ENCODE measurements at places on chromosomes 6 and 20. TPM values are rescaled to one million over a fixed set of nuclear protein-coding genes. Genes with fewer than 3 reads are reported as not detected.

Gene TRIM15
- total RNA-seq, result not detected

Gene CDH4
- total RNA-seq, result 22.3 TPM

Gene C6orf58
- total RNA-seq, result 1.4 TPM

Gene ROMO1
- 57.4 TPM for total RNA-seq

Gene PTGIS
- 10.8 TPM for total RNA-seq

Gene LRFN2
- total RNA-seq, result 20.6 TPM

Gene PPIL6
- 41.5 TPM for total RNA-seq

Data from occipital lobe (tissue), 3 donors.